ENCODE measurements at places on chromosomes 2 and 18. TPM values are rescaled to one million over a fixed set of nuclear protein-coding genes. Genes with fewer than 3 reads are reported as not detected.

GALNT5 gene
- 8.3 TPM for polyA plus RNA-seq

NEB gene
- polyA plus RNA-seq, result 0.16 TPM

PLCD4 gene
- 15.3 TPM for polyA plus RNA-seq

SGO2 gene
- polyA plus RNA-seq, result 5.1 TPM

KCNJ3 gene
- not detected for polyA plus RNA-seq

APOB gene
- polyA plus RNA-seq, result not detected

CENPA gene
- polyA plus RNA-seq, result 2.3 TPM

ZC3H6 gene
- polyA plus RNA-seq, result 0.75 TPM

TGFBRAP1 gene
- polyA plus RNA-seq, result 9.3 TPM

SERPINB4 gene
- 0.52 TPM for polyA plus RNA-seq

DNA sequence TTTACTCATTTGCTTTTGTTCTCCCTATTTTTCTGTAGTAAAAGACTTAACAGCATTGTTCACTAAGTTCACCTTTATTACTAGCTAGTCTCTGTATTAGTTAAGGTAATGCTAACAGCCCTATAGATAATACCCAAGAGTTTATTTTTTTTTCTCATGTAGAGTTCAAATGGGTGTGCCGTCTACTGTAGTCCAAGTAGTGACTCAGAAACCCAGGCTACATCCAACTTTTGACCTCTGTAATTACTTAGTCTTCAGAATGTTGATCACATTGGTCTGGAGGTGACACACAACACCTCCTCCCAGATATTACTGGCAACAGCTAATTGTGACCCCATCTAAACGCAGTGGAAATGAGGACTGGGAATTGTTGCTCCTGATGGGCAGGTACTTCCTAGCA, 7.7 kb downstream of the COQ10B start:
- DNase-seq, result no peak

DNA sequence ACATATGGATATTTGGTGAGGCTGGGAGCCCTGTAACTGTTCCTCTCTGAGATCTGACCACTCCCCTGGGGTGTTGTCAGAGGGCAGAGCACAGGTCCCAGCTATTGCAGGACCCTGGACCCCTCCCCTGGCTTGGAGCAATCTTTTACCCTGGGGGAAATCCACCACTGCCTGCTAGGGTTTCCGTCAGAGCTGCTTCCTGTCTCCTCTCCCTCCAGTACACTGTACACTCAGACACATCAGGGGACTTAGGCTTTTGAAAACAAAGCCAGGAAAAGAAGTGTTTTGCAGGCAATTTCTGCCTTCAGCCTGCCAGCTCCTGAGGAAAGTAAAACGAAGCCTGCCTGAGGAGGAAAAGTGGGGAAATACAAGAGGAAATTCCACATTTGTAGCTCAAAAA, 13.2 kb upstream of the CEP68 start:
- no peak for DNase-seq

DNA sequence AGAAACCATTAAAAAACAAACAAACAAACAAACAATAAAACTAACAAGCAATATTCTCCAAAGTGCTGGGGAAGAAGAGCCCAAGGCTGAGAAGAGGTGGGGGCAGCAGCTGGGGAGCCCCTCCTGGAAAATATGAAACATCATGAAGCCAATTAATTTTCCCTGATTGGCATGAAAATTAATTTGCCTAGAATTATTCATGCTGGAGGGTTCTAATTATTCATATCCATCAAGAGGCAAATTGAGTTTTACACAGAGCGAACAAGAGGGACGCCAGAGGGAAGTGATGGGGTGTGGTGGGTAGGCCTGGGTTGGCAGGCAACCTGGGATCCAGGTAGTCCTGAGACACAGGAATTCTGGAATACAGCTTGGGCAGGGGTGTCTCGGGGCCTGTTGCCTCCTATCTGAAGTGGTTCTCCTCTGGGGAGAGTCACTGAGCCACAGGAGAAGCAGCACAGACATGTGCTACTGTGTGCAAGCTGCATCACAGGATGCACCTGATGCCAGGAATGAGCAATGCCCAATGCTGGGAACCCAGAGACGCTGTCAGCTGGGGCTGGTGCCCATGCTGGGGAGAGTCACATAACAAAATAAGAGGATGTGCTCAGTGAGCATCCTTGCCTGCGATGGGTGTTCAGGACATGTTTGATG, 100.5 kb downstream of the TEX51 start:
- DNase-seq, result no peak

DNA sequence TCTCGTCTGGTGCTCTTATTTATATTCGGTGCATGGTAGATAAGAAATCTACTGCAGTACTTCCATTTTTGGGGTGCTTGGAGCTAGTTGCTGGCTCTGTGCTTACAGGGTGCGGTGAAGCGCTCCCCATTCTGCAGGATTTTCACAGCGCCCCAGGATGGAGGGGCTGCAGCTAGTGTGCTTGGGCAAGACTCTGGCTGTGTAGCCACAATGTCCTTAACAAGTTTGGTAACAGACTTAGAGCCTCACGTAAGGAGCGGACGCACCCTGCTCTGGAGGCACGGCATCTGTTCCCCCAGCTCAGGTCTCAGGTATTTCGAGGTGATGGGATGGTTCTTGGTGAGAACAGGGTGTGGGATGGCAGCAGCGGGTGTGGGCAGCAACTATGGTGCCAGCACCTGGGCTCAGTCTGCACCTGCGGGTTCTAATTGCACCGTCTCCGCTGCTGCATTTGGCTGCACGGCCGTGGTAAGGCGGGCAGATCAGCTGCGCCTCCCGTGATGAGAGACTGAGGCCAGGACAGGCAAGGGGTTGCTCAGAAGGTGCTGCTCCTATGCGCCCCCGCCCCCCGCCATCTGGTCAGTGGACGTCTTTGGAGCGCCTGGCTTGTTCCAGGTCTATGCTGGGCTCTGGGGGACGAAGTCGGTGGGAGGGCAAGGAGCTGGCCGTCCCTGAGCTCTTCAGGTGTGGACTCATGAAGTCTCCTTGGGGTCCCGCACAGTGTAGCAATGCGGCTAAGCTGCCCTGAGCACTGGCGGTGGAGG, 20.1 kb upstream of the ALLC start:
- DNase-seq, result no peak

- no peak for DNase-seq
These were observed 308.9 kb downstream of the PLCL1 start for GRCh38 chr2:198113316-198113715.

GRCh38 chr2:70888366-70888922, 47.3 kb upstream of the ATP6V1B1 start:
- DNase-seq, result no peak

GRCh38 chr2:232339121-232340081, 39.1 kb upstream of the ALPP start:
- DNase-seq, result no peak

DNA sequence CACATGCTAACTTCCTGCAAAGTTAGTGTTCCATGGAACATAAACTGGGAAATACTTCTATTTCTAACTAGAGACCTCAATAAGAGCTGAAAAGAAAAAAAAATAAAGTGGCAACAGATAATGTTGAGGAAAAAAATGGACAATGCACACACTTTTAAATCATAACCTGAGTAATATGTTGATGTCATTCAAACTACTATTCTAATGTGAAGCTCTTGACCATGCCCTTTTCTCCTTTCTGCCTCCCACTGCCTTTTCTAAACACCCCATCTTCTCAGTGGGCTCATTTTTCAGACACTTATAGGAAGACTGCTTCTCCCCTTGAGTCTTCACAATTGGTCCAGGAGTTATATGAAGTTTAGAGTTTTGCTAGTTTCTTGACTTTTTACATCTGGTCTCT, 280.9 kb upstream of the NT5C1B start:
- no peak for DNase-seq

GRCh38 chr2:196442211-196442610, 197.3 kb upstream of the CCDC150 start:
- no peak for DNase-seq

- DNase-seq, result peak; percentile 60
These were observed 141.4 kb downstream of the SPP2 start for GRCh38 chr2:234191819-234192407.

GRCh38 chr2:202034249-202035088, 814 bp downstream of the FZD7 start:
- DNase-seq, result no peak

DNA sequence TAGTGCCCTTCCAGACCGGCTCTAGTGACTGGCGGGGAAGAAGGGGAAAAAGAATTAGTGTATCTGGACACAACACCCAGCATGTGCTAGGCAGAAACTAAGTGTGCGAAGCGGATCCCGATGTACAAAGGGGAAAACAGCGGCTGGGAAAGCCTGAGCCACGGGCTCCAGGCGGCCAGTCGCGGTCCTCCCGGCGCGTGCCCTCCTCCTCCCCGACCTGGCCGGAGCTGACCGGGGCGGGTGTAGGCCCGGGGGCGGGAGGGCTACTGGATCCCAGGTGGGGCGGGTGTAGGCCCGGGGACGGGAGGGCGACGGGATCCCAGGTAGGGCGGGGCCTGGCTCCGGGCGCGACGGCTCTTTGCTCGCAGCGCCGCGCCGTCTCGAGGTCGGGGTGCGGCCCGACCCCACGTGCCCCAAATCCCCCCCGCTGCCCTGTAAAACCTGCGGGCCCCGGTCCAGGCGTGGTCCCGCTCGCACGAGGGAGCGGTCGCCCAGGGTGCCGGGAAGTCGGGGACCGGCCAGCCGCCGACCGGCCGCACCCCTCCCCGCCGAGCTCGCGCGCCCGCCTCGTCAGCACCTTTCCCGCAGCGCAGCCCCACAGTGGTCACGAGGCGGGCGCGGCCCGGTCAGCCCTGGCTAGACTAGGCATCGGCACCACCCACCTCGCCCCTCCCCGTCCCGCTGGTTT, 48.8 kb downstream of the C2orf42 start:
- no peak for DNase-seq

GRCh38 chr2:129882476-129882875, 97.0 kb upstream of the RAB6C start:
- DNase-seq, result no peak

- no peak for DNase-seq
These were observed 40.7 kb downstream of the EIF5B start for GRCh38 chr2:99377879-99378278.

- DNase-seq, result no peak
These were observed 68.2 kb downstream of the NRXN1 start for GRCh38 chr2:50963734-50964133.

GRCh38 chr2:128736046-128736688, 417.5 kb upstream of the HS6ST1 start:
- no peak for DNase-seq

- DNase-seq, result no peak
These were observed 144.6 kb upstream of the SATB2 start for GRCh38 chr2:199602271-199602895.

GRCh38 chr2:234715671-234716250, 218.9 kb upstream of the ARL4C start:
- no peak for DNase-seq

DNA sequence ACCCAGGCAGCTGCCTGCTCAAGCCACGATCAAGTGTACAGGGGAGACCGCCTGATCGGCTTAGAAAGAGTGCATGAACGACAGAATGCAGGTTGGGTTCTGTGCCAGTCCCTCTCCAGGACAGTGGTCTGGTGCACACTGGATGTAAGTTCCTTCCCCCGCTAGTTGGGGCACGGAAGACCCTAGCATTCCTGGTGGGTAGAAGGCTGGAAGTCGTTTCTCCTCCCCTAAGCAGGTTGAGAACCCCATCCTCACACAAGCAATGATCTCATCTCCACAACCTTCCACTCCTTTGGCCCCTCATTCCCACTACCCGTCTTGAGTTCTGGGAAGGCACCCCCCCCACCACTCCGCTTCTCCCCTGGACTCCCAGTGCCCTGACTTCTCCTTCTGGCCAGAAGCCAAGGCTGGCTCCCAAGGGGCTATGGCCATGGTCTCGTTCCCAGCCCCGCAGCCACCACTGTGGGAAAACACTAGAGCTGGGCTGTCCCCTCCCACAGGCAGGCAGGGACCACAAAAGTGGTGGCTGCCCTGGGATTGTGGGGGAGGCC, 1.4 kb upstream of the ANKRD39 start:
- DNase-seq, result no peak

DNA sequence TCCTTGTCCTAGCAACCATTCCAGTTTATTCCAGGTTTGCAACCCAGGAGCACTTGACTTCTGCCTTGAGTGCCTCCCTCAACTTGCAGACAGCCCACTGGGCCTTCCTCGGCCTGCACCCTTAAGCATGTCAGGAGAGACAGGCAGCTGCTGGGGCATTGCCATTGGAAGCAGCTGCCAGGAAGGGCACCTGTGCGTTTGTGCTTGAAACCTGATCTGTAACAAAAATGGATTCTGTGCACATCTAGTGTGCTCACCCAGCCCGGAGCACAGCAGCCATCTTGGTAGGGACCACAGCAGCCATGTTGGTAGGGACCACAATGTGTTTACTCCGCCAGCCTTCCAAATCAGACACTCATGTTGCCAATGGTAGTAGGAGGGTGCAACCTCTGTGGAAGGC, 44.3 kb upstream of the GLI2 start:
- DNase-seq, result no peak

GRCh38 chr18:77015771-77016710, 116.5 kb downstream of the MBP start:
- no peak for DNase-seq

DNA sequence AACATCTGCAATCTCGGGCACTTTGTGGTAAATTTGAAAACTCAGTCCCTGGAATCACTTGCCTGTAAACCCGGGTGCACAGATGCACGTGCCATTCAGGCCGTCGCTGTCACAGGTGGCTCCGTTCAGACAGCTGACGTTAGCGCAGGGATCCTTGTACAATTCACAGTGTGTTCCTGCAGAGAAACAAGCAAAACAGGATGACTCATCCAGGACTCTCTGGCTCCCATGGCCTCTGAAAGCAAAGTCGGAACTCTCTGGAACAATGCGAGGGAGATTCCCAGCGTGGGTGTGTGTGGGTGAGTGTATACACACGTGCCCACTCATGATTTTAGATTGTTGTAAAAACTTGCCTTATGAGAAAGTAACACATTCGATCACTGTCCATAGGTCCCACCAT, 136.1 kb upstream of the PID1 start:
- DNase-seq, result peak; percentile 93

DNA sequence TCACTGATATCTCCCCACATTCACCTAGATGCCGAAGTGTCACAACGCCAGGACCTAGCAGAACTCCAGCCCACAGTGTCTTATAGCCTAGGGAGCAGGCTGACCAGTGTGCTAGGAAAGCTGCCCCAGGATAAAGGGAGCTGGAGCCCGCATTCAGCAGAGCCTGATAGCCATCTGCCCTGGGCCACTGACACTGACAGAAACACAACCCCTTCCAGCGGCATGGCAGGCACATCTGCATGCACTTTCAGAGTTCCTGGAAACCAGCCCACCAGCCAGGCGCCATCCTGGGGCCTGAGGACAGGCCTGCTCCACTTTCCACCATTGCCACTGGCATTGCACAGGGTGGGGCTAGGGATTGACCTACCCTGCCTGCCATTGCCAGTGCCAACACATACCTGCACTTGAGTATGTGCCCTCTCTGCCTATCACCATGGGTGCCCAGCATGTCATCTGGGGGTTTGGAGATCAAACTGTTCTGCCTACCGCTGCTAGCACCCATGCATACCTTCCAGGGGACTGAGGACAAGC, 290.1 kb upstream of the KLHL14 start:
- DNase-seq, result no peak
